ENCODE measurements at places on chromosomes 12 and 14.

DNA sequence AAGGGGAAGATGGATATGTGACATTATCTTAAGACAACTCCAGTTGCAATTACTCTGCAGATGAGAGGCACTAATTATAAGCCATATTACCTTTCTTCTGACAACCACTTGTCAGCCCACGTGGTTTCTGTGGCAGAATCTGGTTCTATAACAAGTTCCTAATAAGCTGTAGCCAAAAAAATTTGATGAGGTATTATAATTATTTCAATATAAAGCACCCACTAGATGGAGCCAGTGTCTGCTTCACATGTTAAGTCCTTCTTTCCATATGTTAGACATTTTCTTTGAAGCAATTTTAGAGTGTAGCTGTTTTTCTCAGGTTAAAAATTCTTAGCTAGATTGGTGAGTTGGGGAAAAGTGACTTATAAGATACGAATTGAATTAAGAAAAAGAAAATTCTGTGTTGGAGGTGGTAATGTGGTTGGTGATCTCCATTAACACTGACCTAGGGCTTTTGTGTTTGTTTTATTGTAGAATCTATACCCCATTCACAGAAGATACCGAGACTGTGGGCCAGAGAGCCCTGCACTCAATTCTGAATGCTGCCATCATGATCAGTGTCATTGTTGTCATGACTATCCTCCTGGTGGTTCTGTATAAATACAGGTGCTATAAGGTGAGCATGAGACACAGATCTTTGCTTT lies 36.9 kb downstream of the PSEN1 start:
- peak; percentile 45 for DNase-seq

DNA sequence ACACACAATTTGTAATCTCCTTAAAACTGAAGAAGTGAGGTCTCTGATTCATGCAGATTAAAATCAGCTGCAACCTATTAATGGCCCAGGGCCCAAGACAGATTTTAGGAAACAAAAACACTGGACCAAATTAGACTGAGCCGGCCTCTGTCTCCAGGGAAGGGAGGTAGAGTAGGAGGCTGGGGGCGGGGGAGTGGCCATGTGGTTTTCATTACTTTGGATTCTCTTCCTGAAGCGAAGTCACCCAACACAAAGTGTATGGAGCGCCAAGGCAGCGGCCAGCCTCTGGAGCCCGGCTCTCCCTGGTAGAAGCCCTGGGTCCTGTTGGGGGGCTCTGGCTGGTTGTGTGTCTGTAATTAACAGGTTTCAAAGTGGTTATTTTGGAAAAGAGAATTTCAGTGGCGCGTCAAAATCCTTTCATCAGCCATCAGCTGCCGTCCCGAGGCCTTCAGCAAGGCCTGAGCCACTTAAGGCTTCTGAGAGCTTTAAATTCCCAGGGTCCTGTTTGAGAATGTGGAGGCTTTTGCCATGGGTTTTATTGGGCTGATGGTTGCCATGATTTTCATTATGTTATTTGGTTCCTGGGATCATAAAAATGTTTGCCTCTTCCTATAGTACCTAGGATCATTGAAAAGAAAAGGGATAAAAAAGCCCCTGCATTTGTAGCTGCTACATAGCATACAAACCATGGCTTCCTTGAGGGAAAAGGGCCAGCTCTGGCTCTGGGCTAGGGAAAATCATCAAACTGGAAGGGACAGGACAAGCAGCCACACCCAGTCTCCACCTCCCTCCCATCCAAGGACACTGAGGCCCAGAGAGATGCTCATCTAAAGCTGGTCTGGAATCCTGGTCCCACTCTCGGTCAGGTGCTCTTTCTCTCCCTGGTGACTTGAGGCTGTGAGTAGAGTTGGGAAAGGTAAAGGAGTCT lies 282.4 kb downstream of the ZFP36L1 start:
- no peak for DNase-seq

- DNase-seq: no peak
Observed at GRCh38 chr12:62525271-62525670, 58.6 kb downstream of the MON2 start.

DNA sequence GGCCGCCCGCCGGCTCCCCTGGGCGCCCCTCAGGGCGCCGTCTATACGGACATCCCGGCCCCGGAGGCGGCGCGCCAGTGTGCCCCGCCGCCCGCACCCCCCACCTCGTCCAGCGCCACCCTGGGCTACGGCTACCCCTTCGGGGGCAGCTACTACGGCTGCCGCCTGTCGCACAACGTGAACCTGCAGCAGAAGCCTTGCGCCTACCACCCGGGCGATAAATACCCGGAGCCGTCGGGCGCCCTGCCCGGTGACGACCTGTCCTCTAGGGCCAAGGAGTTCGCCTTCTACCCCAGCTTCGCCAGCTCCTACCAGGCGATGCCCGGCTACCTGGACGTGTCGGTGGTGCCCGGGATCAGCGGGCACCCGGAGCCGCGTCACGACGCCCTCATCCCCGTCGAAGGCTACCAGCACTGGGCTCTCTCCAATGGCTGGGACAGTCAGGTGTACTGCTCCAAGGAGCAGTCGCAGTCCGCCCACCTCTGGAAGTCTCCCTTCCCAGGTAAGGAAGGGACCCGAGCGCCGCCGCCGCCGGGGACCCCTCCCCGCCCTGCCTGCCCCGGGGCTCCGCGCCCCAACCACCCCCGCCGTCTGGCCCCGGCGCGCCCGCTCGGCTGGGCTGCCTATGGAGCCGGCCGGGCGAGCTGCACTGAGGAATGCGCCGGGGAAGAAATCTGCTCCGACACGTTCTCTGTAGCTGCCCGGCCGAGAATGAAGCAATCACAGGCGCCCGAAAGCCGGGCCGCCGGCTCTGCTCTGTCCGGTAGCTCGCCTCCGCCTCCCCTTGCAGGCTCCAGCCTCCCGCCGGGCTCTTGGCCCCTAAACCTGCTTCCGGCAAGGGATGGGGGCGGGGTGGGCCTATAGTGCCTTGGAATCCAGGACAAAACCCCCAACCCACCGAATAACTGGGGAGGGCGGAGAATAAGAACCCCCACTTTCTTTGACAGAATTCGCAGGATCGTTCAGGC lies 794 bp downstream of the HOXC13 start:
- DNase-seq: peak; percentile 37

- DNase-seq: no peak
Observed at GRCh38 chr12:111085096-111085495, 164.7 kb upstream of the MYL2 start.

GRCh38 chr12:1131811-1132224 lies 140.8 kb downstream of the ERC1 start:
- DNase-seq: no peak

GRCh38 chr12:84562331-84562730 lies 350.3 kb downstream of the SLC6A15 start:
- no peak for DNase-seq

GRCh38 chr12:102406033-102406584 lies 74.3 kb downstream of the IGF1 start:
- peak; percentile 45 for DNase-seq

DNA sequence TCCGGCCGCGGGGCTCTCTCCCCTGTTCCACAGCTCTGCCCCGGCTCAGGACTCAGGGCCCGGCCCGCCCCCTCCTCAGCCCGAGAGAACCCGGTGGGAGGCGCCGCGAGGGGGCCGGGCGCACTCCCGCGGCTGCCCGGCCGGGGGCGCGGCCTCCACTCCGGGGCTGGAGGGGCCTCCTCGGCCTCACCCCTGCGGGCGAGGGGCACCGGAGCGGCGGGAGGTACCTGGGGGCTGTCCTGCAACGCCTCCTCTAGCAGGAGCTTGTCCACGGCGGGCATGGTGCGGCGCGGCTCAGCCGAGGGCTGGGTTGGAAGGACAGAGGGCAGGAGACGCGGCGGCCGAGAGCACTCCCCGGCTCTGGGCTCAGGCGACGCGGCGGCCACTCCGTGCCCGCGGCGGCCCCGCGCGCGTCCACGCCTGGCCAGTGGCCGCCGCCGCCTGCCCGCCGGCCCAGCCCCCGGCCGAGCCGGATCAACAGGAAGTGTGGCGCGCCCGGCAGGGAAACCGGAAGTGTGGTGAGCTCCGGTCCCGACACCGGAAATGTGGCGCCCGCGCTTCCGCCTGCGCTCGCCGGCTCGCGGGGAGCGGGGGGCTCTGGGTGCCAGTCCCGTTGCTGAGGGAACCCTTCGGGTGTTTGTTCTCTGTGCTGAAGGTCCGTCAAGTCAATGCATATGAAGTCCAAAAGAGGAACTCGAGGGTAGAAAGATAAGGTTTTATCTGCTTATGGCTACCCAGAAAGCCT lies at the start of gene APPL2:
Gene APPL2 (minus strand): TSS at position 443 of the 745 bp plus-strand sequence. CDS start 162 bp downstream, at position 281.
- peak; percentile 90 for DNase-seq

GRCh38 chr12:74999474-74999873 lies 210.2 kb downstream of the KCNC2 start:
- DNase-seq: no peak

DNA sequence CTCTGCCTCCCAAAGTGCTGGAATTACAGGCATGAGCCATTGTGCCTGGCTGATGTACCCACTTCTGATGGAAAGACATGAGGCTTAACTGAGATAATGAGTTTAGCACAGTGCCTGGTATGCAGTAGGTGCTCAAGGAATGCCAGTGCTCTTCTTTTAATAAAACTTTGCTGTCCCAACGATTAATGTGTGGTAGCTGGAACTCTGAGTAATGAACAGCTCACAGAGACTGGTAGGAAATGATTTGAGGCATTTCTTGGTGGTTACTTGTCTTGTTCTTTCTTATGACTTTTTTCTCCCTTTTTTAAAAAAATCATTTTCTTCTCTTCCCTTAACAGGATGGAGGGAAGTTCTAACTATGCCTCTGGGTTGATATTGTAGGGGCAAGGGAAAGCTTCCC lies 235.7 kb upstream of the PWP1 start:
- DNase-seq: no peak

GRCh38 chr12:50572287-50572686 lies 67.5 kb downstream of the DIP2B start:
- DNase-seq: peak; percentile 61

DNA sequence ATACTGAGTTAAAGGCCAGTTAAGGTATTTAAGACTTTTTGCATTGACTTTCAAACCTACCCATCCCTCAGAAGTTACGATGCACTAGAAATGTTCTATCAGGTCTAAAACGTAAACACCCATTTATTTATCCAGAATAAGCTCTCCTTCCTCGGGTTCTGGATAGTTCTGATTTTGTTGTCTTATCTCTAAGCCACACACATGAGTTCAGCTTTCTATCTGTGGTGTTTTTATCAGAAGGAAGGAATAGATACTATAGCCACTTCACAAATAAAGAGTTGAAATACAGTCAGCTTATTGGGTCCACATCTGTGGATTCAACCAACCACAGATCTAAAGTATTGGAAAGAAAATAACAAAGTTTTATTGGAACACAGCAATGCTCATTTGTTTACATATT lies 5.4 kb downstream of the SFSWAP start:
- DNase-seq: no peak

DNA sequence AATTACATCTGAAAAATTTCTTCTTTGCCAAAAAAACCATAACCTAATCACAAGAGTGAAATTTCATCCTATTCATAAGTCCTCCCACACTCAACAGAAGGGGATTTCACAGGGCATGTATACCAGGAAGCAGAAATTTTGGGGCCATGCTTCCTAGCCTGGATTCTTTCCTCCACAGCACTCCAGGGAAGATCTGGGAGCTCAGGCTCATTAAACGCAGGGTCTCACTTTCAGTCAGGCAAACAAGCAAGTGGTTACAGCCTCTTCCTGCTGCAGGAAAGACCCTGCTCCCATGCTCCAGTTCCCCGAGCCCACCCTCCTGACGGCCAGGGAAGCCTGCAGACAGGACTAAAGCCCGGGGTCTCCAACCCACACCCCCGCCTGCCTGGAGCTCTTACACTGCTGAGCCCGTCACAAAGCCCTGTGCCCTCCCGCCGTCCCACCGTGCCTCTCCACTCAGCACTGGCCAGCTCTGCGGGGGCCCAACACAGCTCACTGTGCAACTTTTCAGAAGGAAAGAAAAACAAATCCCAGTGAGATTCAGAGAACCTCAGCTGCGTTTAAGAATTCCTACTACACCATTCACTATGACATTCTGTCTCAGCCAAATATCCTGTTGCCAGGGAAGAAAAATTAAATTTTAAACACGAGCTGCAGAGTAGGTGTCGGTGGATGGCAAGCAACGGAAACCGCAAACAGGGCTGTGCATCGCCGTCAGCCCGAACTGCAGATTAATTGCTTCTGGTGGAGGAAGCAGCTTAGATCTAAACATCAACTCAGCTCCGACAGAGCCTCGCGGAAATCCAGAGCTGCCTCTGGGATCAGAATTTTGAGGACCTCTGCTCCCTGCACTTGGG lies 106.7 kb upstream of the SFSWAP start:
- no peak for DNase-seq

DNA sequence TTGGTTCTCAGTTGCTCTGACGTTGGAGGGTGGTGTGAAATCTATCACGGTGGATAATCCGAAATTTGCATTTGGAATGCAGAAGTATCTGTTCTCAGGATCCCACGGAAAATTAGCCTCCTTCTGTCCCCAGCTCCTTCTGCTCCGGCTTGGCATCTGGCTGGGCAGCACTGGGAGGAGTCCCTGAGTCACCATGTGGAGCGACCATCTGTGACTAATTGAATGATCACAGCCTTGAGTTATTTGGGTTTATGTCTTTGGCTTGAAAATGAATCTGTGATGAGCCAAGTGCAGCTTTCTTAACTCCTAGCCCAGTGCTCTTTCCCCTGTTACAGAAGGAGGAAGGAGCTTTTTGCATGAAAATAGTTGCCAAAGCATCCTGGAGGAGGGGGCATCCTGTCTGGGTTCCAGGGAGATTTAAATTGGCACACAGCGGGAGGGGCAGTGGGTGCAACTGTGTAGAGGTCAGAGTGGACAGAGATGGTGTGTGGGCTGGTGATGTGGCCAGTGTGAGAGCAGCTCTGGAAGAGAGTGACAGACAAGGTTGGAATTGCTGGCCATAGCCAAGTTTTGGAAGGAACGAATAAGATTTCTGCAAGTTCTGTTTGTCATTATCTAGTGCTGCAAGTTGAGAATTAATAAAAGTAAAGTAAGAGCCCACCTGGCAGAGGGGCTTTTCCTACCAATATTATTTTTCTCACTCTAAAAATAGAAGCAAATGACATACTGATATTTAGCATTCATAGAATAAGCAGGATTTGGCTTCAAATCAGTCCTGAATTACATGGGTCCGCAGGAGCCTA lies 74.4 kb downstream of the SLC24A4 start:
- no peak for DNase-seq

DNA sequence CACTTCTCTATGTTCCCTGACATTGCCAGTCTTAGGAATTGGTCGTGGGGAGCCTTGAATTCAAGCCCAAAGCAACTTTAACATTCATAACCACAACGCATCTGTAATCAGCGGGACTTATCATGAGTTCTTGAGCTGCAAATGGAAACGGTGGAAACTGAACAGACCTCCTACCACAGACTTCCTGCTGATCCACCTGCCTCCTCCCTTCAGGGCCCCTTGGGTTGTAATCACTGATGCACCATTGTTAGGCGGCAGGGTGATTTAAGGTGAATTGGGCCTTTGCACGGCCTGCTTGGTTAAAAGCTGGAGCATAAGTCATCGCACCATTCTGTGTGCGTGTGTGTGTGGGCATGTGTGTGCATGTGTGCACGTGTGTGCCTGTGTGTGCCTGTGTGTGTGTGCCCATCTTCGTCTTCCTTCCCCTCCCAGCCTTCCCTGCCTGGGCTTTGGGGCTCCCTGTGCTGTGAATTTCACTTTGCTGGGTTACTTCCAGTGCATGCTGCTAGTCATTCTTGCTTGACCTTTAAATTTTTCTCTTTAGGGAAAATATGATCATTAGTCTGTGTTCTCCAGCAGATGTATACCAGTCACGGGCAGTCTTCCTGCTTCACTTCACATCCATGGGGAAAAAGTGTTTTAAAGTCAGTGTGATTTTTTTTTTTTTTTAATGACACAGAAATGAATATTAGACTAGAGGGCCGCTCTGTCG lies 29.1 kb downstream of the CHST11 start:
- no peak for DNase-seq

Data from right lung (tissue), 10 donors.